ENCODE measurements at places on chromosomes 6 and 20.
A peak's percentile ranks its signal among the peaks of the same experiment; 100 is the strongest.

GRCh38 chr6:82131441-82131840 lies 116.1 kb downstream of the IBTK start:
- DNase-seq = no peak

DNA sequence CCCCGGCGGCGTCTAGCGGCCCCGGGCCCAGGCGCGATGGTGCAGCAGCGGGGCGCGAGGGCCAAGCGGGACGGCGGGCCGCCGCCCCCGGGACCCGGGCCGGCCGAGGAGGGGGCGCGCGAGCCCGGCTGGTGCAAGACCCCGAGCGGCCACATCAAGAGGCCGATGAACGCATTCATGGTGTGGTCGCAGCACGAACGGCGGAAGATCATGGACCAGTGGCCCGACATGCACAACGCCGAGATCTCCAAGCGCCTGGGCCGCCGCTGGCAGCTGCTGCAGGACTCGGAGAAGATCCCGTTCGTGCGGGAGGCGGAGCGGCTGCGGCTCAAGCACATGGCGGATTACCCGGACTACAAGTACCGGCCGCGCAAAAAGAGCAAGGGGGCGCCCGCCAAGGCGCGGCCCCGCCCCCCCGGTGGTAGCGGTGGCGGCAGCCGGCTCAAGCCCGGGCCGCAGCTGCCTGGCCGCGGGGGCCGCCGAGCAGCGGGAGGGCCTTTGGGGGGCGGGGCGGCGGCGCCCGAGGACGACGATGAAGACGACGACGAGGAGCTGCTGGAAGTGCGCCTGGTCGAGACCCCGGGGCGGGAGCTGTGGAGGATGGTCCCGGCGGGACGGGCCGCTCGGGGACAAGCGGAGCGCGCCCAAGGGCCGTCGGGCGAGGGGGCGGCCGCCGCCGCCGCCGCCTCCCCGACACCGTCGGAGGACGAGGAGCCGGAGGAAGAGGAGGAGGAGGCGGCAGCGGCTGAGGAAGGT lies 715 bp downstream of the SOX12 start:
- peak; percentile 77 for DNase-seq

- DNase-seq = no peak
Observed at GRCh38 chr20:50824137-50824536, 29.3 kb downstream of the BCAS4 start.

GRCh38 chr20:13337090-13337784 lies 116.2 kb downstream of the ISM1 start:
- DNase-seq = no peak

GRCh38 chr20:14434384-14435136 lies 97.1 kb upstream of the FLRT3 start:
- no peak for DNase-seq

- DNase-seq = peak; percentile 14
Observed at GRCh38 chr6:101088594-101088993, 207.5 kb upstream of the ASCC3 start.

DNA sequence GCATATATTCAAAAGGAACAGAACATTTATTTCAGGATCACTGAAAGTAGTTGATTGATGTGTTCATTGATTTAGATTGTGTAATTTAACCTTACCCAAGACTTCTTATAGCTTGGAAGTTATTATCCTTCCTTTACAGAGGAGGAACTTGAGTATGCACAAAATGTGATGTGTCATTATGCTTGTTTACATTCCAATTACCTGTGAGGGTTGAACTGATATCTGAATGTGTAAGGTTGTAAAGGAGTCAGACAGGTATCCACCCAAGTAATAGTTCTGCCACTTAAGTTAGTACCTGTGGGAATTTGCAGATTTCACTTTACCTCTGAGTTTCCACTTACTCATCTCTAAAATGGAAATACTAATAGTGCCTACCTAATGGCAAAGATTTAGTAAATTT lies 668.2 kb downstream of the DOK5 start:
- DNase-seq = no peak

GRCh38 chr6:107443608-107444267 lies 15.6 kb downstream of the PDSS2 start:
- DNase-seq = no peak

DNA sequence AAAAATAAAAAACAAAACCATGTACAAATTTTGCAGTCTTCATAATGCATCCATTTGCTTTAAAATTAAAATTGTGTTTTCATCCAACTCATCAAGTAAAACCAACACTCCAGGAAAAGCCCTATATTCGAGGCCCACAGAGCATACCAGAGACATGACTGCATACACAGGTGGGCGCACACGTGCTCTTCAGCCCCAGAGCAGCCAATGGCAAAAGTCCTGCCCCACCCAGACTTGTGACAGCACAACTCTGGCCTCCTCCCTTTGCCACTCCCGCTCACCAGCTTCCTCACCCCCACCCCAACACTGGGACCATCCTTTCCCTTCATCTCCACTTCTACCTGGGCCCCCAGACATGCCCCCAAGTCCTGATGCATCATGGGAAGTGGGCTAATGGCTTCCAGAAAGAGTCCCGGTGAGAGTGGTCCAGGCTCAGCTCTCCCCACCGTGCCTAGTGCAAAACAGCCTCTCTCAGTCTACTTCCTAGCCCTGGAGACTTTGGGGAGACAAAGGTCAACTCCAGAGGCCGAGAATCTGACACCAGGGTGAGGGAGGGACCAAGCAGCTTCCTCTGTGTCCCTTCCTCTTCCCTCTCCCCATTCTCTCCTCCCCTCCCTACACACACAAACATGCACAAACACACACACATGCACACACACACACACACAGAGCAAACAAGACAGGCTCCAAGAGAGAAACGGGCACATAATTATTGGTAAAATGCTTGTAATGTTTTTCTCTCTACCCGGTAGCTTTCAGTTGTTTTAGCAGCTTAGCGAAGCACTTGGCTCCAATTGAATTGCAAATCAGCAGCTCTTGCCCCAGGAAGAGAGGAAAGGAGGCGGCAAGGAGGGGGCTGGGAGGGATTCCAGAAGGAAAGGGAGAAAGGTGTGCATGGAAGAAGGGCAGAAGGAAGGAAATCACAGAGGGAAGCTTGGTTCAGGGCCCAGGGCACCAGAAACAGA lies 14.3 kb downstream of the GRM4 start:
- DNase-seq = no peak

GRCh38 chr6:113315165-113315564 lies 542.0 kb upstream of the MARCKS start:
- DNase-seq = no peak

- DNase-seq = no peak
Observed at GRCh38 chr6:150732765-150733539, 132.6 kb upstream of the MTHFD1L start.

- no peak for DNase-seq
Observed at GRCh38 chr6:106522562-106523250, 106.6 kb downstream of the RTN4IP1 start.

Data from umbilical cord (tissue), 2 donors.